Kidney epithelial cell (primary cell): ENCODE measurements at places on chromosomes 6 and 20.

GRCh38 chr6:141401168-141401567 is 731.6 kb upstream of the GJE1 start:
- DNase-seq, result no peak

- DNase-seq, result no peak
Measured at GRCh38 chr20:22791877-22792525, 207.6 kb upstream of the FOXA2 start.

GRCh38 chr6:14512246-14512645 is 394.7 kb downstream of the CD83 start:
- DNase-seq, result no peak

DNA sequence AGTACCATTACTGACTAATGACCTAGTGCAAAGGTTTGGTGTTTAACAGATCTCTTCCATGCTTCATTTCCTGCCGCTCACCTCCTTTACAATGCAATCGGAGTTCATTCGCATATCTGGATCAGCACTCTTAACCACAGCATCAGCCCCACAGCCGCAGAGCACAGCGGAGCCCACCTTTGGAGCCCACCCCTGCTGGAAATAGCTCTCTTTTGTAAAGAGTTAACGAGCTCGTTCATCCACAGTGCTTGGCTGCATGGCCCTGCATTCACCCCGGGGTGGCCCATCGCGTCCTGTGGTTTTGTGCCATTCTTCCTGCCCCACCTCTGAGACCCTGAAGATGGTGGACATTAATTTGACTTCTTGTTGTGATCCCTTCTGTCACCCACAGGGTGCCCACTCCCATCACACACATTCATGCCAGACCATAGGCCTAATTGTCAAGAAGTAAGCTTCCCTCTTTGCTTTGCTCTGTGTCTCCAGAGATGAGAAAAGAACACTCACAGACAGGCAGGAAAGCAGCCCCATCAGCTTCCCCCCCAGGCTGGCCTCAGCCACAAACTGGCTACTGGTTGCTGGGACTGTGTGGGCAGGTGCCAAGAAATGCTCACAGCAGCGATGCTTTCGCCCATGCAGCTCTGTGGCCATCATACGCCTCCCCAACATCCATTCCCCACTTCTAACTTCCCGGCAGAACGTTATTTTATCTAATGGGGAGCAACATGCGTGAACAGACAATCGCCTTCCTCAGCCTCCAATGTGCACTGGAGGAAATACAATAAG is 167.0 kb downstream of the LRFN2 start:
- DNase-seq, result no peak

DNA sequence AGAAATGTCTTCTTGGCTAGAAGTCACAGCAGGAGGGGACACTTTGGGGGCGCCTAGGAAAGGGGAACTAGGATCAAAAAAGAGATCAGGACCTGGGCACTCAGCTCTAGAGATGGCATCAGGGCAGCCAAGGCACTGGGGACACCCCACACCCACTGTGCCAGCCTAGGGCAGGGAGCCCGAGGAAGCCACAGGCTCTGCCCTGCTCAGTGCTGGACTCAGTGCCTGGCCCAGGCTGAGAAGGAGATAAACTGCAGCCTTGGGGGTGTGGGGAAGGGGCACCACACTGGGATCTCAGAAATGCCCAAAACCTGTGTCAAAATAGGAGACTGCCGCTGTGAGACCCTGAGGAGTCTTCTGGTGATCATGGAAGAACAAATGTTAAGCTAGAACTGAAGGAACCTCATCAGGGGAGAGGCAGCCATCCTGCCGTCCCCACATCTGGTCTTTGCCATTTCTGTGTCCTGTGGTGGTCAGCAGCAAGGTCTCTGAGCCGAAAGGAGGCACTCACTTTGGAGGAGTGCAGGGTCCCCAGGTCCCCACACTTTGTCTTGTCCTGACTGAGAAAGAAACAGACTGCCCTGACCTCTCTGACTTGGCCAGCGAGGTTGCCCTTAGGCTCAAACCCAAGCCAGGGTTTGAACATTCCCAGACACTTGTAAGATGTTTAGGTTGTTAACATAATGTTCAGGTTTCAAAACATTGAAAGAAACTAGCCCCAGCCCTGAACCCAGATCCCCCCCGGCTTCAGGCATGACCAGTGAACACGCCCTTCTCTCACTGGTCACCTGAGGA is 2.3 kb downstream of the ARFRP1 start:
- DNase-seq, result no peak

- no peak for DNase-seq
Measured at GRCh38 chr6:160279850-160280249, 21.2 kb upstream of the SLC22A2 start.

- no peak for DNase-seq
Measured at GRCh38 chr20:3777716-3778629, 3.3 kb downstream of the SPEF1 start.

DNA sequence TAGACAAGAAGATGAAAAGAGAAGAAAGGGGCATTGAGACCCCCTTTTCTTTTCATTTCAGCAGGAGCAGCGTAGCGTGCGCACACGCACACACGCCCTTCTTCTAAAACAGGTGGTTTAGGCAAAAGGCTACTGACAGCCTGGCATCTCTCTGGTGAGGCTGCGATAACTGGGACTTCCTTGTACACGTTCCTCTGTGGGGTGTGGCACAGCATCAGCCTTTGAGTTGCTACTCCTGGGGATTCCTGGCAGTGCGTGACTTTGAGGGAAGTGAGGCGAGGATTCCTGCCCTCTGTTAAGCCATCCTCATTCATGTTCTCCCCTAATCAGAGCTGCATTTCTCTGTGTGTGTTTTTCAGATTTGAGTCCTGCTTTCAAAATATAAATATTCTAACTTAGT is 94.7 kb downstream of the TMEM170B start:
- no peak for DNase-seq

- peak; percentile 39 for DNase-seq
Measured at GRCh38 chr6:113495521-113495920, 361.6 kb upstream of the MARCKS start.

DNA sequence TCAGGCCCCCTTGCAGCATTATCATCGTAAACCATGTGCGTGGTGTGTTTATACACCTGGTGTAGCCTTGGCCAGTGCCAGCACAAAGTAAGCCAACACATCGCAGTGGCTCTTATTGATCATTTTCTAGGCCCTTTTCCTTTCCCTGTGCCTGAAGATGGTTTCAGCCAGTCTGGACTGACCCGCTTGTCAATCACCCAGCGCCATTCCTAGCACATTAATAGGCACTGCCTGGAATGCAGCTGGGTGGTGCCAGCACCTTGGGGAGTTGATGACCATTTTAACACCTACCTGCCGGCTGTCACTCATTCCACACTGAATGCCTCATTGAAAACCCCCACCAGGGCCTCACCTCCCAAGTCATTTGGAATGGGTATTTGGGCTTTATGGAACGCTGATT is 4.9 kb upstream of the UQCC2 start:
- no peak for DNase-seq

DNA sequence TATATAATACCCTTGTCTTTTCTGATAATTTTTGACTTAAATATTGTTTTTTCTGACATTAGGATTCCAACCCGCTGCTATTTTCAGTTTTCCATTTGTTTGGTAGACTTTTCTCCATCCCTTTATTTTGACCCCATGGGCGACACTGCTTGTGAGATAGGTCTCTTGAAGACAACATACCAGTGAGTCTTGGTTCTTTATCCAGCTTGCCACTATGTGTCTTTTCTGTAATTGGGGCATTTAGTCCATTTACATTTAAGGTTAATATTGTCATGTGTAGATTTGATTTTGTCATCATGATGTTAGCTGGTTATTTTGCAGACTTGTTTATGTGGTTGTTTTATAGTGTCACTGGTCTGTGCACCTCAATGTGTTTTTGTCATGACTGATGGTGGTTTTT is 67.7 kb upstream of the IRAK1BP1 start:
- no peak for DNase-seq

- no peak for DNase-seq
Measured at GRCh38 chr20:22526512-22527012, 57.8 kb downstream of the FOXA2 start.

DNA sequence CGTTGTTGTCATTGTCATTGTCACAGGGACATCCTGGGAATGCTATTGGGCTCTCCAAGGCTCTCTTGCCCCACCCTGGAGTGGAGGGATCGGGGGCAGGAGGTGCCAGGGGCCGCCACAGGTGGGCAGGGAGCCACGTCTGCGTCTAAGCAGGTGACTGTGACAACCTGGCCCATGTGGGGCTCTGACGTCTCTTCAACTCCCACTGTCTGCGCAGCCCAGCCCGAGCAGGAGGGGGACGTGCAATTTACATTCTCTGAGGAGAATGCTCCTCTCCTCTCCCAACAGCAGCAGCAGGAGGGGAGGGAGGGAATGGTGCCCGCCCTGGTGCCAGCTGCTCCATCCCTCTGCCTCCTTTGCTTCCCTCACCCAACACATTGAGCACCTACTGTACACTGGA is 50.1 kb downstream of the GRM4 start:
- no peak for DNase-seq

GRCh38 chr6:151807513-151808370 is at the start of gene ESR1:
ESR1 (plus strand) TSS chr6:151807682; CDS start chr6:151807913, 231 bp downstream.
- no peak for DNase-seq

- no peak for DNase-seq
Measured at GRCh38 chr6:32164295-32164694, at the start of gene EGFL8. EGFL8 (plus strand) TSS chr6:32164595; CDS start chr6:32166166, 1,571 bp downstream.

DNA sequence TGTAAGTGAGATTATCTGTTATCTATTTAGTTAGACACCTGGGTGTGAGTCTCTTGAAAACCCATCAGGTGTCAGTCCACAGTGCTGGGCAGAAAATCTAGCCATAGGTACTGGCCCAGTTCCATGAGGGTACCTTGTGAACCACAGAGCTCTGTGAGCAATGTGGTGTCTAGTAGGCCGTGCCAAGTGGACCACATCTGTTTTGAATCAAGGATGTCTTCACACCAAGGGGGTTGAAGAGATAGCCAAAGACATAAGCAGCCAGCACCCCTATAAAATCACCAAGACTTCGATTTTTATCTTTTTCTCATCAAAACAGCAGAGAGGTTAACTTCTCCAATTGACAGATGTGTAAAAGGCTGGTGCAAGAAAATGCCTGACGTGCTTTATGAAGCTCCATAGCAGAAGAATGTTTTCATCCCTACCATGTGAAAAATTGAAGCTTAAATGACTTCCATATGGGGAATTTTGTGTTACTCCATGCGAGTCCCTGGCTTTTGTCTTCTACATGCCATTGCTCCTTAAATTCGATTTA is 368.7 kb downstream of the HAO1 start:
- DNase-seq, result no peak

GRCh38 chr6:33442283-33442682 is 12.1 kb upstream of the ZBTB9 start:
- DNase-seq, result no peak

DNA sequence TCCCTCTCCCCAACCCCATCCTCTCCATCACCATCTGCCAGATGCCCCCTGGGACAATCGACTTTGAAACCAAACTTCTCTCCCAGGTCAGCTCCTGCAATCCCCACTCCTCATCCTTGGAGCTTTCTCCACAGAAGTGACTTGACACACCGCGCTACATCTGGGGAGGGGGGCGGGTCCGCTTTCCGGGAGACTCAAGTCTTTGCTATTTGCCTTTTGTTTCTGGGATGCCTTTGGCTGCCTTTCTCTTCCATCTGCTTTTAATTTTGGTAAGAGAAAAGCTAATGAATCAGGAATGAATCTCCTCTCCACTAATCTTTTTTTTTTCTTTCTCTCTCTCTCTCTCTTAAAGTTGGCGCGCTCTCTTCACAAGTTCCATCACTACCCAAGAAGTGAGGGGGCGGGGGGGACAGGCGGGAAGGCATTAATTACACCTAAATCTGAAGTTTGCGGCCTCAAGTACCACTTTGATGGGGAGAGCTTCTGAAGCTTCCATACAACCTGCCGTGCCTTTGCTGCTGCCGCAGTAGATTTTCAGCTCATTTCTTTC is 664 bp upstream of the TPBG start:
- no peak for DNase-seq

DNA sequence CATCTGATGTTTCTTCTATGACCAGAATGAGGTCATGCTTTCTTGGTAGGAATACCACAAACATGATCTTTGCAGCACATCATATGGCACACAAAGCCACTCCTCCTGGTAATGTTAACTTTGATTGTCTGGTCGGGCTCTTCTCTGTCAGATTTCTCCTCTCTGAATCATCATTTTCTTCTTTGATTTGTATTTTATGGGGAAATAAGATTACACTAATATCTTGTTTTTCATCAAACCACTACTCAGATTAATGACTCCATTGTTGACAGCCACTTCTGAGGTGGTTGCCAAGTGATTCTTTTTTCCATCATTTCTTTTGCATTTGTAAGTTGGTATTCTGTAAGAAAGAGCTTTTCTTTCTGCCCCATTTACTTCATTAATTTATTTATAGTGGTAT is 29.5 kb downstream of the TRMT11 start:
- DNase-seq, result no peak

DNA sequence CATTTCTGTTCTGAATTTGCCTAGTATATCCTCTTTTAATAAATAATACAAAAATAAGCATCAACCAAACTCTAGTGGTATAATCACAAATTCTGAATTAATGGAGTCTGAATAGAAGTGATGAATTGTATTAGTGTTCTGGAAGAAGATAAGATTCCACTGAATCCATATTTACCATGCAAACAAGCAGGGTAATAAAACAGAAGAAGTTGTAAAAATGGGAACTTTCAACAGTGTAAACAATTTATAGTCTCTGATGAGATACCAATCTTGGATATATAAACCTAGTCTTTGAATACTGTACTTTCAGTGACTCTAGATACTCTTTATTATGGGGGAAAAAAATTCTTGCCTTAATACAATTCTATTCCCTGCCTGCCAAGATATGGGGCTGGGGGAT is 197.6 kb downstream of the KHDC1L start:
- no peak for DNase-seq

GRCh38 chr6:114342086-114342825 is 567 bp downstream of the HS3ST5 start:
- no peak for DNase-seq

GRCh38 chr6:63904650-63905248 is 269.1 kb downstream of the PHF3 start:
- no peak for DNase-seq

DNA sequence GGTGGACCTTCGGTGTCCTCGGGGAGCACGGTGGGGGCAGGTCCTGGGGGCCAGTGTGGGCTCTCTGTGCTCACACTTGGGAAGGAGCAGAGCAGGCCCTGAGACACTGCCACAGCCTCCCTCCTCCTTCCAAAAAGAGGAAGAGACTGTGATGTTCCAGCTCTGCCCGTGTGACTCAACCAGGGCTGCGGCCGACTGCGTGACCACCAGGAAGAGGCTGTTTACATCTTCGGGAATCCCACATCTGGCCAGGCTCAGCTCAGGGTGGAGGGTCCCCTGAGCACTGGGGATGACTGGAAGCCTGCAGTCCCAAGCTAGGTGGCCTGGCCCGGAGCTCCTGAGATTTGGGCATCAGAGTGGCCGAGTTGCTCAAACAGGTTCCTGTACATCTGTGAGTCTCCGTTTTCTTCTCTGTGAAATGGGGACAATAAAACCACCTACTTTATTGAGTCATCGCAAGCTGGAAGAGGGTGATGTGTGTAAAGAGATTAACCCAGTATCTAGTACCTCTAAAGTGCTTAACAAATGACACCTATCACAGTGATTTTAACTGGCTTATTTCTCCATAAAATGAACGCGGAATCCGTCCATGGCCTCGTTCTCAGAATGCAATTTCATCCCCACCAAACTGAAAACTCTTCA is 242.1 kb downstream of the DLL1 start:
- DNase-seq, result no peak

GRCh38 chr6:43687079-43687436 is 533 bp downstream of the MRPS18A start:
- DNase-seq, result no peak

- no peak for DNase-seq
Measured at GRCh38 chr6:166849749-166850183, 106.6 kb downstream of the RNASET2 start.
